ENCODE measurements at places on chromosomes 16 and 17. TPM values are rescaled to one million over a fixed set of nuclear protein-coding genes. Genes with fewer than 3 reads are reported as not detected.

ACSM2A gene
- total RNA-seq = not detected

ZNF423 gene
- total RNA-seq = not detected

SLFN14 gene
- total RNA-seq = not detected

RASD1 gene
- 4.2 TPM for total RNA-seq

PRR35 gene
- not detected for total RNA-seq

NAGLU gene
- total RNA-seq = 28.5 TPM

ARL5C gene
- not detected for total RNA-seq

- no peaks in the 10 kb centered on the region for H3K4me1 ChIP-seq
- no peaks in the 10 kb centered on the region for H3K36me3 ChIP-seq
- H3K27ac ChIP-seq = no peak overlapping the region
- no peak for DNase-seq
- no peak overlapping the region for H3K4me3 ChIP-seq
These were observed 44.5 kb downstream of the VMP1 start for GRCh38 chr17:59751955-59752413.

- peak overlapping the region; percentile 66 for H3K27ac ChIP-seq
- no peaks in the 10 kb centered on the region for H3K36me3 ChIP-seq
- H3K4me1 ChIP-seq = peaks cover 76% of the 10 kb centered on the region
- H3K27me3 ChIP-seq = no peaks in the 10 kb centered on the region
- DNase-seq = no peak
These were observed 8.1 kb downstream of the ZC3H7A start for GRCh38 chr16:11788914-11789313.

DNA sequence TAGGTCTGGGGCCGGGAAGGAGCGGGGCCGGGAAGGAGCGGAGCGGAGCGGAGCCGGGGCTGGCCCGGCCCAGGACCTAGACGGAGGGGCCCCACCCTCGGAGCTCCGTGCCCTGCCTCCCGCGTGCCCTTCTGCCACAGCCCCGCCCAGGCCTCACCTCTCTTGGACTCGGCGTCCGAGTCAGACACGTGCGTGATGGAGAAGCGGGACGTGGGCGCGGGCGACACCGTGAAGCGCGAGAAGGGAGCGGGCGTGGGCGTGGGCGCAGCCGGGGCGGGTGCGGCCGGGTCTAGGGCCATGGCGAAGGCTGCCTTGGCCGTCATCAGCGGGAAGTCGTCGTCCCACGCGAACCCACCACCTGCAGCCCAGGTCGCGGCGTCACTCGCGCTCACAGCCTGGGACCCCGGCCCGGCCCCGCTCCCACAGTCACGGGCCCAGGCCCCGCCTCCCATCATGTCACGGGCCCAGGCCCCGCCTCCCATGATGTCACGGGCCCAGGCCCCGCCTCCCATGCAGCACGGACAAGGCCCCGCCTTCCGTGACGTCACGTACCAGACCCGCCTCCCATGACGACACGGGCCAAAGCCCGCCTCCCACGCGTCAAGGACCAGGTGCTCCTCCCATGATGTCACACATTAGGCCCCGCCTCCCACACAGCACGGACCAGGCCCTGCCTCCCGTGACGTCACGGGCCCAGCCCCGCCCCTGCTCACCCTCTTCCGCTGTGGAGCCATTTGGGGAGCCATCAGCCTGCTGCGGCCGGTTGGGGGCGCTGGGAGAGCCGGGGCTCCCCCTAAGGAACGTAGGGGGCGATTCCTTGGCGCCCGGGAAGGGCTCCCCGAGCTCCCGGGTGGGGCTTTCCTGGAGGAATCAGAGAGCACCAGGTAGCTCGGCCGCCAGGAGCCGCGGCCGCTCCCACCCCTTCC, 45.8 kb upstream of the PVALEF start:
- peak overlapping the region; percentile 69 for H3K27ac ChIP-seq
- H3K4me1 ChIP-seq = no peaks in the 10 kb centered on the region

DNA sequence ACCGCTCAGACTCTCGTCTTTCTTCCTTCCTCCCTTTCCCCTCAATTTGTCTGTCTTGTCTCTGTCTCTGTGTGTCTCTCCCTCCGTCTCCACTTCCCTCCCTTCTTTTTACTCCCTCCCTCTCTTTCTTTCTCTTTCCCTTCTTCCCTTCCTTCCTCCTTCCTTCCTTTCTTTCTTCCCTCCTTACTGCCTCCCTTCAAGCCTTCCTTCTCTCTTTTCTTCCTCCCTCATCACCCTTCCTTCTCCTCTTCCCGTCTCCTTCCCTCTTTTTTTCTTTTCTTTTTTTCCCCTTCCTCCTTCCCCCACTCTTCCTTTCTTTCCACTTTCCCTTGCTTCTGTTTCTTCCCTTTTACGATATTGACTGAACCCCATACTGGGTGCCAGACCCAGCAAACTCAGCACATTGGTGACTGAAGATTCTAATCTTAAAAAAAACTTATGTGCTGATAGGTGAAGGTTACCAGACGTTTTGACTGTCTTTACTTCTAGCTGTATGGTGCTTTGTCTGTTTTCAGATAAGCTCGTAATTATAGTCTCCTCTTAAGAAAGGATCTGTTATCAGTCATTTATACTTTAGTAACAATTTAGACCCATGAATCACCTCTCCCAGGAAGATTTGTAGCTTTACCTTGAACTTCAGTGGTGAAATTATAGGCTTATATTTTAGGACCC, 481 bp upstream of the BRD7 start:
- H3K27ac ChIP-seq = peak overlapping the region; percentile 97
- H3K4me1 ChIP-seq = peaks cover 51% of the 10 kb centered on the region
- H3K4me3 ChIP-seq = peak overlapping the region; percentile 91
- DNase-seq = no peak
- H3K36me3 ChIP-seq = no peaks in the 10 kb centered on the region

DNA sequence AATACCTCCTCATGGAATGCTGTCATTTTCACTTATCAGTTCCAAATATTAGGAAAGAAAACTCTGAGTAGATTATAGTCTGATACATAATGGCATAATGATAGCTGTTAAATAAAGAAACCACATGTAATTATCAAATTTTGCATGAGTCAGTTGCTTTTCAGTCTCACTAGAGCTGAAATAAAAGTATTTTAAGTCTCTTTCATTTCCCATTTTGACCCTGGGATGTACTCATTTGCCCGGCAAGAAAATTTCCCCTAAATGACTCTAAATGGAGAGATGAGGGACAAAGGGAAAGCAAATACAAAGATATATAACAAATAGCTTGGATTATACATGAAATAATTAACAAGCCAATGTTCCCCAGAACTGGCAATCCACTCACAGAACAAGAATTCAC, 47.9 kb upstream of the CPHXL start:
- H3K4me1 ChIP-seq = no peaks in the 10 kb centered on the region
- H3K27ac ChIP-seq = no peak overlapping the region
- H3K4me3 ChIP-seq = no peak overlapping the region

GRCh38 chr16:28977703-28978662, 3.4 kb downstream of the SPNS1 start:
- no peaks in the 10 kb centered on the region for H3K27me3 ChIP-seq
- peak overlapping the region; percentile 8 for H3K27ac ChIP-seq
- no peak overlapping the region for H3K4me3 ChIP-seq
- peaks cover 25% of the 10 kb centered on the region for H3K4me1 ChIP-seq

DNA sequence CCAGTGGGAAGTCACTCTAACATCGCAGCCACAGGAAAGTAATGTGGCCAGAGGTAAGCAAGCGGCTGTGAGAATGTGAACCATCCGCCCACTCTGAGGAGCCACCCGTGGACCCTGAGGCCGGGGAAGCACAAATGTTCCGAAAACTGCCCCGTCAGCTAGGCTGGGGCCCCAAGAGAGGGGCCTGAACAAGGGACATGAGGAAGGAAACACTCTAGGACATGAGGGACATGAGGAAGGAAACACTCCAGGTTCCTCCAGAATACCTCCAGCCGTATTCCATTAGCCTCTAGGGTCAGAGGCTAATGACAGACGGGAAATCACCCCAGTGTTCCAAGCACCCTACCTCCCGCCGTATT, 317 bp downstream of the TEFM start:
- H3K27ac ChIP-seq = peak overlapping the region; percentile 93
- H3K4me3 ChIP-seq = peak overlapping the region; percentile 93
- H3K4me1 ChIP-seq = peaks cover 50% of the 10 kb centered on the region
- no peak for DNase-seq

DNA sequence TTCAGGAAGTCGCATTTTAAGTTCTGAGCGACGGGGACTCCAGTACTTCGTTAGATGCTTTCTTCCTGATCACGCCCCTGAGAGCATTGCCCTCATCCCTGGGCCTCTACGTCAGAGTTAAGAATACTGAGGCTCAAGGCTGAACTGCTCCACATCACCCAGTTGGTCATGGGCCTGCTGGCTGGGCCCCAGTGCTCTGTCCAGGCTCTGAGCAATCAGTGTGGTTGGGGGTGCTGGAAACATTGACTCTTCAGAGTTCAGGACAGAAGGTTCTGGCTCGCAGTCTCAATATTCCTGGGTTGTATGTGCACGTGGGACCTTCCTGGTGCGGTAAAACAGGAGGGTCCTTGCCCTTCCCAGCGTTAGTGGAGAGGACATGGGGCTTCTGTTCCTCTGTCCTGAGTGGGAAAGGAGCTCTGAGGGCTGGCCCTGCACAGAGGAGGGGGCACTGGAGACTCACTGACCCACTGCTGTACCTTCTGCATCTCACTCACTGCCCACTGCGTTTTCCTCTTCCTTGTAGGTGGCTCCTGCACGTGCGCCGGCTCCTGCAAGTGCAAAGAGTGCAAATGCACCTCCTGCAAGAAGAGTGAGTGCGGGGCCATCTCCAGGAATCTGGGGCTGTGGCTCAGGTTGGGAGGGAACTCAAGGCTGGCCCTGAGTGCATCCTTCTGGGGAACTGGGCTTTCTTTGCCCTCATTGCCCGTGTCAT, 518 bp downstream of the MT1E start:
- peaks cover 17% of the 10 kb centered on the region for H3K27me3 ChIP-seq
- H3K4me1 ChIP-seq = peaks cover 17% of the 10 kb centered on the region
- no peak for DNase-seq
- peak overlapping the region; percentile 59 for H3K27ac ChIP-seq

GRCh38 chr17:70190959-70191805, 21.9 kb downstream of the KCNJ2 start:
- H3K4me3 ChIP-seq = no peak overlapping the region
- DNase-seq = no peak
- peaks cover 3% of the 10 kb centered on the region for H3K27me3 ChIP-seq
- H3K4me1 ChIP-seq = no peaks in the 10 kb centered on the region

DNA sequence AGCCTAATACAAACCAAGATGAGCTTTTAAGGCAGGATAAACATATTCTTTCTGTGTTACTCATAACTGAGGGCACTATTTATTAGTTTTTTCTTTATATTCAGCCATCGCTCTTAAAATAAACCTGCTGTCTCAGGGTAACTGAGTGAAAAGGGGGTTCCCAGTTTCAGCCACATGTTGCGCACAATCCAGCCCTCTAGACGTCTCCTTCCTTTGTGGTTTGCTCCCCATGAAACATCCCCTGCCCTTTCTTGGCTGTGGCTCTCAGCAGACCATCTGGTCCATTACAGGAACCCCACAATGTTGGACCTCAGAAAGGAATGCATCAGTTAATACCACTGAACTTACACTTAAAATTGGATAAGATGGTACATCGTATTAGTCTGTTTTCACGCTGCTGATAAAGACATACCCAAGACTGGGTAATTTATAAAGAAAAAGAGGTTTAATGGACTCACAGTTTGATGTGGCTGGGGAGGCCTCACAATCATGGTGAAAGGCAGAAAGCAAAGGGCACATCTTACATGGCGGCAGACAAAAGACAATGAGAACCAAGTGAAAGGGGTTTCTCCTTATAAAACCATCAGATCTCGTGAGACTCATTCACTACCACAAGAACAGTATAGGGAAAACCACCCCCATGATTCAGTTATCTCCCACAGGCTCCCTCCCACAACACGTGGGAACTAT, 12.6 kb upstream of the IL21R start:
- peaks cover 3% of the 10 kb centered on the region for H3K4me1 ChIP-seq
- DNase-seq = no peak
- H3K36me3 ChIP-seq = peaks cover 16% of the 10 kb centered on the region
- H3K4me3 ChIP-seq = no peak overlapping the region

DNA sequence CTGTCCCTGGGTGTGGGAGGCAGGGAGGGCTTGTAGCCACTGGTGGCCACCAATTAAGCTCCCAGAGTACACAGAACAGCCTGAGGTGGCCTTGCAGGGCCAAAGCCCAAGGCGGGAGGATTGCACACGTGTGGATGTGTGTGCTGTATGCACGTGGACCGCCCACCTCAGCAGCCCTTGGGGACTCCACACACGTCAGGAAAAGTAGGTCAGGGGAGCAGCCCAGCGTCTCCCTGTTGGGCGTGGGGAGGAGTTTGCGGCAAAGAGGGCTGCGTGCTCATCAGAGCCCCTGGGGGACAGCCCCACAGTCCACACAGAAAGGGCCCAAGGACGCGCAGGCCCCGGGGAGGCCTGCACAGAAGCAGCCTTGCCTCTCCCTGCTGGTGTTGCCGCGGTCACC, 19.6 kb downstream of the SBK1 start:
- peaks cover 89% of the 10 kb centered on the region for H3K4me1 ChIP-seq
- H3K27ac ChIP-seq = peak overlapping the region; percentile 97
- H3K4me3 ChIP-seq = peak overlapping the region; percentile 81
- no peaks in the 10 kb centered on the region for H3K27me3 ChIP-seq

GRCh38 chr16:2372684-2373083, 32.2 kb upstream of the ABCA3 start:
- H3K4me1 ChIP-seq = no peaks in the 10 kb centered on the region
- H3K27me3 ChIP-seq = peaks cover 11% of the 10 kb centered on the region
- no peak overlapping the region for H3K27ac ChIP-seq
- H3K4me3 ChIP-seq = no peak overlapping the region

GRCh38 chr17:41555105-41555887, 16.6 kb downstream of the KRT9 start:
- H3K4me1 ChIP-seq = no peaks in the 10 kb centered on the region
- DNase-seq = no peak
- no peaks in the 10 kb centered on the region for H3K36me3 ChIP-seq
- no peak overlapping the region for H3K27ac ChIP-seq
- H3K4me3 ChIP-seq = no peak overlapping the region

DNA sequence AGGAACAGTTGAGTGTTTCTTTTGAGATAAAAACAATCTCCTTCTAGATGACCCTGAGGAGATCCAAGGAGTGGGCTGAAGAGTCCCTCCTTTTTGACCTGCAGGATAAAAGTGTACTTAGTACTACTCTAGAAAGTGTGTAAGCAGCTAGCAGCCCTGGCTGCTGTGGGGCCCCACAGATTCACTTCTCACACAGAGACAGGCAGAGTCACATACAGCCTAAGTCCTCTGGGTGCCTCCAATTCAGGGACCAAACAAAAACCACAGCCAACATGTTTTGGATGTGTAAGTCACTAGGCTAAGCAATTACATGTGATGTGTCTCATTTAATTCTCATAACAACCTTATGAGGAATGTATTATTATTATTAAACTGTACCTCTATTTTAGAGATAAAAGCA, 97.1 kb downstream of the TMEM100 start:
- DNase-seq = no peak
- H3K36me3 ChIP-seq = no peaks in the 10 kb centered on the region
- H3K4me1 ChIP-seq = no peaks in the 10 kb centered on the region
- H3K4me3 ChIP-seq = no peak overlapping the region
- H3K27ac ChIP-seq = no peak overlapping the region
- H3K27me3 ChIP-seq = peaks cover 11% of the 10 kb centered on the region

- H3K4me3 ChIP-seq = no peak overlapping the region
- H3K27me3 ChIP-seq = peaks cover 13% of the 10 kb centered on the region
- peak; percentile 8 for DNase-seq
These were observed 9.6 kb upstream of the CES1 start for GRCh38 chr16:55842369-55843104.

DNA sequence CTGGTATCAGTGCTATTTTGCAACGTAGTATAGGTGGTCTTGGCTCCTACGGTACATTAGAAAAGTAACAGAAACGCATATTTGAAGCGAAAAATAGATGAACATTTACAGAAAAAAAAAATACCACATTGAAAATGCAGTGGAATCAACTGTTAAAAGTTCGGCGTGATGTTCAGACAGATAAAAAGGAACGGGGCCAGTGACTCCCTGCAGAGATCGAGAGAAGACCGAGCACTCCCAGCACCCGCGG, 440 bp upstream of the ZNF778 start:
- no peaks in the 10 kb centered on the region for H3K27me3 ChIP-seq
- peak overlapping the region; percentile 88 for H3K4me3 ChIP-seq
- DNase-seq = no peak
- H3K36me3 ChIP-seq = peaks cover 10% of the 10 kb centered on the region
